RWPE1 (cell line): ENCODE measurements at places on chromosomes 6 and 20.

GRCh38 chr6:15677822-15678221 is 15.0 kb upstream of the DTNBP1 start:
- no peak for DNase-seq

DNA sequence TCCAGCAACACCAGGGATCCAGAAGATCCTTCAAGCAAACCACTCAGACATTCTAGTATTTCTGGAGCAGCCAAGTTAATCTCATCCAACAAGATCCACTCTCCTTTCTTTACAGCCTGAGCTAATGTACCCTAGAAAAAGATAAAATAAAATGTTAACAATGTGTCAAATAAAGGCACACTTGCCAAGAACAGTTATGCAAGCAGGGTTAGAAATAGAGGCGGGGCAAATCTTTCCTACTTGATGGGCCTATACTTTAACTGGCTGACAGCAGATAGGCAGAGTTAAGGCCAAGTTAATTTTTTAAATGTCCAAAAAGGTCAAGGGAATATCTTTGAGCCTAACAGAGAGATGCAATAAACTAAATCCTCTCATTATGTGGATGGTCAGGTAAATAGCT is 60.8 kb downstream of the MDN1 start:
- DNase-seq = no peak

- no peak for DNase-seq
Observed at GRCh38 chr20:6269168-6269873, 146.5 kb upstream of the FERMT1 start.

DNA sequence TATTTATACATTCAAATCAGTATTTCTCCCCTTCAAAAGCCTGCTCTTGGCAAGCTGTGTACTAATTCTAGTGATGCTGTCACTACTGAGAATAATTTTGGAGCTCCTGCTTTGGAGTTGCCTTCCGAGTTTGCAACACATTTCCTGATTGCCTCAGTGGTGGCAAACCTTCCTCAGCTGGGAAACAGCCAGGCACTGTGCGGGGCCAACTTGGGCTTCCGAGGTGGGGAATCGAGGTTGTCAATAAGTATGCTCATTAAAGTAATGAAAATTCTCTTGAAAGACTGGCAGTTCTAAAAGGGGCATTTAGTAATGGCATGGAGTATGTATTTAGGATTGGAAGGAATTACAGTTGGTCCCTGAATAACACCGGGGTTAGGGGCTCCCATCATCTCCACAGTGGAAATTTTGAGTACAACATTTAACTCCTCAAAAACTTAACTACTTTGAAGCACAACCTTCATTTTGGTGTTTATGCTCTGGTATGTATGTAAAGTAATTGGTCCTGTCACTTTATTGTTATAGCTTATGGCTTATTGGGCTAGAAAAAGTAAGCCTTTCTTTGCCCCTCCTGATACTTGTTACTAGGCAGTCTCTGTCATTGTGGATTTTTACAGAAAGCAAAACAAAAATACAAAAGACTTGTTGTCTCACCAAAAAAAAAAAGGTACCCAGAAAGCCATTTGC is 2.7 kb downstream of the PAQR8 start:
- DNase-seq = no peak

DNA sequence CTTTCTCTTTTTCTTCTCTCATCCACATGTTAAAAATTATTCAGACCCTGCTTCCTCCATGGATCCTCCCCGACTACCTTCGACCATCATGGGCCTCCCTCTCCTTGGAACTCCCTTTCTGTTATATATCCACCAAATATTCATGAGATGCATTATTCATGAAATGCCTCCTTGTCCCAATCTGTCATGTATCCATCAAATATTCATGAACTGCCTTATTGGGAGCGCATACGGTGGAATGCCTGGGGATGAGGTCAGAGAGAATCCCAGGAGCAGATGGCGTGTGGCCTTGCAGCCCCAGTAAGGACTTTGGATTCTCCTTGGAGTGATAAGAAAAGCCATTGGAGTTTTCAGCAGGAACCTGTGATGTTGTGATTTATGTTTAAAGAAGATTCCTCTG is 97.0 kb downstream of the NRN1 start:
- DNase-seq = no peak

GRCh38 chr6:105192707-105193465 is 13.1 kb upstream of the POPDC3 start:
- DNase-seq = peak; percentile 18

- no peak for DNase-seq
Observed at GRCh38 chr6:160217073-160217472, 41.5 kb downstream of the SLC22A2 start.
